Aorta (tissue), 5 donors: ENCODE measurements at places on chromosomes 1 and 21. TPM values are rescaled to one million over a fixed set of nuclear protein-coding genes. Genes with fewer than 3 reads are reported as not detected.

GRCh38 chr1:70487910-70488665 is 77.0 kb downstream of the CTH start:
- no peak for DNase-seq

DNA sequence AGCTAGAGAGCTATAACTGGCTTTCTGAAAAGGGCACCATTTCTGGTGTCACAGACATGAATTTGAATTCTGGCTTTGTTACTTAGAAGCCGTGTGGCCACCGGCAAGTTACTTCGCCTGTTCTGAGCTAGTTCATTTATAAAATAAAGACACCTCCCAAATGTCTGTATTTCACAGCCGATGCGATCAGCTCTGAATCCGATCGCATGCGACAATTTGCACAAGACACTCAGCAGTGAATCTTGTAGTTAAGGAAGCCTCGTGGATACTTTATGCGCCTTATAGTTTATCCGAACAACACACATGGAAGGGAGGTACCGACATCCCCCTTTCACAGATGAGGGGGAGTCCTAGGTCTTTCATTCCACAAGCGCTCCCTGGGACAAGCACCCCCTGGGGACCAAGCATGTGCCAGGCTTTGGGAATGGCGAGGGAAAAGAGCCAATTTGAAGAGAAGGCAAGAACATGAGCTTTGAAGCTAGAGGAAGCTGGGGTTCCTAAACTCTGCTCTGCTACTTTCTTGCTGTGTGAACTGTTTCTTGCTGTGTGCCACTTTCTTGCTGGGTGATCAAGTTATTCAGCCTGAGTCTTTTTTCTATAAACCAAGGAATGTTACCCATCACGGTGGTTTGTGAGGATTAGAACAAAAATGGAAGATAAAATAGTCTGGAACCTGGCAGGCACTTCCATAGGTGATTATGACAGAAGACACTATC is 3.9 kb downstream of the ID3 start:
- DNase-seq = peak; percentile 81

ARHGEF2 gene
- 175 TPM for total RNA-seq

CD52 gene
- total RNA-seq = 14.7 TPM

DNA sequence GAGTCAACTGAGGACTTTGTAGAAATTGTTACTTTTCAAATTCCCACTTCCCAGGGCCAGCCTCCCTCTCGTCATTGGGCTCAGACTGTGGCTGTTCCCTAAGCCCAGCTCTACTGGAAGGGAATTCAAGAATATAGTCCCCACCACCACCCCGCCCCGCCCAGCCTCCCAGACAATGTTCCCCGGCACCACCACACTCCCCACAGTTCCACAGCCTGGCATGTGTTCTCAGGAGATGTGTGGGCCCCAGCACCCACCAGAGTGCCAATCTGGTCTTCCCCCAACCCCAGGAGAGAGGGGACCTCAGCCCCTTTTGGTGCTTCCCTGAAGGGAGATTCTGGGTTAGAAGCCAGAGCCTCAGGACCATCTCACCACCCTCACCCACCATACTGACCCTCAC is 120.1 kb downstream of the SYT2 start:
- DNase-seq = no peak
